Activated naive CD8-positive, alpha-beta T cell treated with anti-CD3 and anti-CD28 coated beads for 36 hours (primary cell): ENCODE measurements at places on chromosomes 5 and 9. TPM values are rescaled to one million over a fixed set of nuclear protein-coding genes. Genes with fewer than 3 reads are reported as not detected.

Gene TRMO
- total RNA-seq = 17.7 TPM

- no peak for DNase-seq
- H3K4me1 ChIP-seq = no peaks in the 10 kb centered on the region
- peaks cover 9% of the 10 kb centered on the region for H3K27me3 ChIP-seq
- no peak overlapping the region for H3K4me3 ChIP-seq
- H3K36me3 ChIP-seq = no peaks in the 10 kb centered on the region
These were observed 18.8 kb downstream of the COL5A1 start for GRCh38 chr9:134660407-134660806.

DNA sequence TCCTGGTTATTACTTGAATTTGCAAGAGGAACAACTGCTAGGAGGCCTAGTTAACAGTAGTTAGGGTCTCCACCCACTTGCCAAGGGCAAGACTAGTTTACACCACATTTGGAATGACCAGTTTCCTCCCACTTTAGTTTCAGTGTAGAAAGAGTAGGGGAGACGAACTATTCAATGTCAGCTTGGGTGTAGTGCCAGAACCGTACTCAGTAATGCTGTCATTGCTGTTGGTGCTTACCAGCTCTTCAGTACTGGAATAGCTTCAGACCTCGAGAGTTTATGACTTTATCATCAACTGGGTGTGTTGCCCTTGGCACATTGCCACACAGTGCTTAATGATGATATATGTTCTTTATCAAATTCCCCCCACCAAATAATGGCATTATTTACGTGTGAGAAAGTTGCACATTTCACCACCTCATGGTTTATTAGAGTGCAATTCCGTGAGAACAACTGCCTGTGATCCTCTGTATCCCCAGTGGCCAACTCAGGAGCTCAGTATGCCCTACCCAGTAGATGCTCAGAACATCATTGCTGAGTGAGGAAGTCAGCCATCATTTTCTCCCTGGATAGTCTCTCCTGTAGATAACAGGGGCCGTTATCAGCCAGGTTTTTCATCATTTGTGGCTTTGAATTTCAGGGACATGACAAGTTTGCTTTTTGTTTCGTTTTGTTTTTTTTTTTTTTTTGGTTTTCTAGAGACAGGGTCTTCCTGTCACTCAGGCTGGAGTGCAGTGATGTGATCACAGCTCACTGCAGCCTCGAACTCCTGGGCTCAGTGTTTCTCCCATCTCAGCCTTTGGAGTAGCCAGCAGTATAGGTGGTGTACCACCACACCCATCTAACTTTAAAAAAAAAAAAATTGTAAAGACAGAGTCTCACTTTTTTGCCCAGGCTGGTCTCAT is 67.3 kb downstream of the DOCK8 start:
- peak overlapping the region; percentile 68 for H3K4me3 ChIP-seq
- no peaks in the 10 kb centered on the region for H3K27me3 ChIP-seq
- peak overlapping the region; percentile 90 for H3K27ac ChIP-seq
- H3K4me1 ChIP-seq = peaks cover 52% of the 10 kb centered on the region

Gene PCDHB1
- not detected for total RNA-seq

GRCh38 chr5:44645502-44645901 is 163.2 kb upstream of the MRPS30 start:
- no peak overlapping the region for H3K4me3 ChIP-seq
- no peaks in the 10 kb centered on the region for H3K27me3 ChIP-seq
- H3K36me3 ChIP-seq = no peaks in the 10 kb centered on the region
- no peak for DNase-seq
- H3K27ac ChIP-seq = no peak overlapping the region

Gene FBN2
- not detected for total RNA-seq

- no peak for DNase-seq
- H3K27ac ChIP-seq = no peak overlapping the region
- no peak overlapping the region for H3K4me3 ChIP-seq
These were observed 465.0 kb downstream of the EBF1 start for GRCh38 chr5:158634714-158635113.

GRCh38 chr5:522116-522515 is 2.1 kb downstream of the SLC9A3 start:
- no peak for DNase-seq
- H3K27ac ChIP-seq = no peak overlapping the region
- H3K36me3 ChIP-seq = no peaks in the 10 kb centered on the region
- peaks cover 65% of the 10 kb centered on the region for H3K27me3 ChIP-seq
- no peak overlapping the region for H3K4me3 ChIP-seq

GRCh38 chr5:13946111-13946510 is 1.6 kb upstream of the DNAH5 start:
- no peaks in the 10 kb centered on the region for H3K4me1 ChIP-seq
- H3K36me3 ChIP-seq = no peaks in the 10 kb centered on the region
- DNase-seq = no peak
- no peak overlapping the region for H3K4me3 ChIP-seq
- H3K27ac ChIP-seq = no peak overlapping the region

DNA sequence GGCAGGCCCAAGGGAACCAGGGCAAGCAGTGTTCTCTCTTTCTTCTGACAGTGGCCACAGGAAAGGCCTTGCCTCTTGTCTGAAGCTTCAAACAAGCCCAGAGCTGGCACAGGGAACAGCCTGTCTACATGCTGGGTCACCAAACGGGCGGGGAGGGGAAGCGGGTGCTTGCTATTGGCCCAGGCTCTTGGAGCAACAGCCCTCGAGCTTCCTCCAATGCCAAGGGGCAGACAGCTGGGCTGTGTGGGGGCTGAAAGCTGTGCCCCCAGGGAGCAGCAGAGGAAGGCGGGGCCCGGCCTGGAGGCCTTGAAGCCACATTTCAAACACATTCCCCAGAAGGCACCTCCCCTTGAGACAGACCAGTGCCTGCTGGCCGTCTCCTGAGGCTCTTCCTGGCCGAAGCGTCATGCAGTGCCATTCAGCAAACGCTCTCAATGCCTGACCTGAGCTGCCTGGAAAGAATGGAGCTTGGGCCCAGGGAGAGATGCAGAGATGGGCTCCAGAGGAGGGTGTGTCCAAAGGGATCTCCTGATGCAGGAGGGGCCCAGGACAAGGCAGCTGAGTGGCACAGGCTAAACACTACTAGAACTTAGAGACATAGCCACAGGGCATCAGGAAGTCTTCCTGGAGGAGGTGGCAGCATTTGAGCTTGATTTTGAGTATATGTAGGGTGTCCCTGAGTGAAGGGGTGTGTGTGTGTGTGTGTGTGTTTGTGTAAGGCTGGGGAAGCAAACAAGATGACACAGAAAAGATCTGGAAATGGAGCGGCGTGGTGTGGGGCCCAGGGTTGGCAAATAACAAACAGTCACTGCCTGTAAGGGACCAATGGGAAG is 2.5 kb downstream of the FIBCD1 start:
- peaks cover 82% of the 10 kb centered on the region for H3K27me3 ChIP-seq
- peaks cover 5% of the 10 kb centered on the region for H3K4me1 ChIP-seq
- H3K27ac ChIP-seq = no peak overlapping the region
- no peak overlapping the region for H3K4me3 ChIP-seq
- no peaks in the 10 kb centered on the region for H3K36me3 ChIP-seq

- no peak overlapping the region for H3K27ac ChIP-seq
- no peak overlapping the region for H3K4me3 ChIP-seq
- peaks cover 13% of the 10 kb centered on the region for H3K4me1 ChIP-seq
- H3K27me3 ChIP-seq = no peaks in the 10 kb centered on the region
- no peak for DNase-seq
These were observed 161.3 kb downstream of the HACD4 start for GRCh38 chr9:20870115-20870514.

GRCh38 chr9:119333507-119334229 is 35.6 kb downstream of the BRINP1 start:
- no peak overlapping the region for H3K4me3 ChIP-seq
- no peaks in the 10 kb centered on the region for H3K27me3 ChIP-seq
- no peak overlapping the region for H3K27ac ChIP-seq
- no peaks in the 10 kb centered on the region for H3K4me1 ChIP-seq
- DNase-seq = no peak
- H3K36me3 ChIP-seq = no peaks in the 10 kb centered on the region

- peak; percentile 24 for DNase-seq
- H3K27me3 ChIP-seq = peaks cover 23% of the 10 kb centered on the region
- H3K4me3 ChIP-seq = no peak within 1 kb of the TSS
- H3K27ac ChIP-seq = no peak within 1 kb of the TSS
These were observed at the start of gene PFN3 for GRCh38 chr5:177399997-177400868. TSS of gene PFN3 (minus strand) at chr5:177400661. CDS start at chr5:177400576, 85 bp downstream.

DNA sequence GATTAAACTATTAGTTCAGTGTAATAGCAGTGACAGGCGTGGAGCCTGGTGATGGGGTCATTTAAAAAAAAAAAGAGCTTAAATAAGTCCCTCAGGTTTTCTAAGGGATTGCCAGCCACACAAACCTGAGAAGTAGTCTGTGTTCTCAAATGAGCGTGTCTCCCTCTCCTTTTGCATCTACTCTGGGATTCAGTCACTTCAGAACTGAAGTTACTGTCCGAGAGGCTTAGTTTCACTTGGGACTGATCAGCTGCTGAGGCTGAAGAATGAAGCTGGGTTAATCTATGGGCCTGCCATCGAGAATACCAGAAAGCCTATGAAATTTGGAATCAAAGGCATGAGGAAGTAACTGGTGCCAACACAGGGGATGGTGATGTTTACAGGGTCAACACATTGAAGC is 310.1 kb downstream of the ADAMTS6 start:
- no peak overlapping the region for H3K4me3 ChIP-seq
- no peaks in the 10 kb centered on the region for H3K27me3 ChIP-seq

- H3K36me3 ChIP-seq = no peaks in the 10 kb centered on the region
- no peak overlapping the region for H3K4me3 ChIP-seq
- no peak overlapping the region for H3K27ac ChIP-seq
These were observed 25.4 kb downstream of the EPB41L4B start for GRCh38 chr9:109295221-109296130.

Gene PCDHGB1
- not detected for total RNA-seq

DNA sequence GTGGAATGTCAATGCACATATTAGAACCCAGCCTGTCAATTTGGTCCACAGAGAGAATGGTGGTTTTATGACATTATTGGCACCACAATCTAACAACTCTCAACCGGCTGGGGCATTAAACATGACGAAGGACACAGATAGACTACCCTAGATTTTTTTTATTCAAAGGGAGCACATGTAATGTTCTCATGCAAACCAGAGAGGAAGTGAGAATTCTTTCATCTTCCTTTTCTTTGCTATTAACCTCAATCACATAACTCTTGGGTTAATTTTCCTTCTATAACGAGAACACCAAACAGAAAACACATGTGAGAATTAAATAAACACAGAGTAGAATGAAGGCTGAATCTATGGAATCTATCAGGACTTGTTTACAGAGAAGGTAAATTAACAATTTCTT is 94.9 kb upstream of the TNC start:
- DNase-seq = no peak
- no peaks in the 10 kb centered on the region for H3K4me1 ChIP-seq
- H3K36me3 ChIP-seq = no peaks in the 10 kb centered on the region
- H3K27me3 ChIP-seq = peaks cover 68% of the 10 kb centered on the region

DNA sequence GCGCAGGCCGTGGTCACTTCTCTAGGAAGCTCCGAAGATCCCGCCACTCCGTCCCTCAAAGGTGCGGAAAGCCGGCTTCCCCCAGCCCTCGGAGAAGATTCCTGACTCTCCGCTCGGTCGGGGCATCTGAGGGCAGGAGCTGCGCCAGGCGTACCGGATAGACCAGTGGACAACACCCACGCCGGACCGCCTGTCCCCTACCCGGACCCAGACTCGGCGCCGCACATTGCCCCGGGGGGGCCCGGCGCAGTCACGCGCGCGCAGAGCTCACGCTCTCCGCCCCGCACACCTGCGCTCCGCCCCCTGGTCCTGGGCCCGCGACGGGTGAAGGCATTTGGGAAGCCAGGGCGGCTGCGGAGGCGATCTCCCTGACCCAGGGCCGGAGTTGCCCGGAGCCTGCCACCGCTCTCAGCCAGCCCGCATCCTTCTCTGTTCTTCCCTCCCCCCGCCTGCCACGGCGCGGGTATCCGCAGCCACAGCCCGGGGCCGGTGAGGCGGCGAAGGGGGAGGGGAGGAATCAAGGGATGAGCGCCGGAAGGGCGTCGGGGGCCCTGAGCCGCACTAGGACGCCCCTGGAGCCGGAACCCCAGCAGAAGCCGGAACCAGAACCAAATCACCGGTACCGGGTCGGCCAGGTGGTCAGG is 448 bp downstream of the RELL2 start:
- peak overlapping the region; percentile 97 for H3K4me3 ChIP-seq
- peak overlapping the region; percentile 95 for H3K27ac ChIP-seq
- DNase-seq = peak; percentile 66

Gene IRX4
- not detected for total RNA-seq

DNA sequence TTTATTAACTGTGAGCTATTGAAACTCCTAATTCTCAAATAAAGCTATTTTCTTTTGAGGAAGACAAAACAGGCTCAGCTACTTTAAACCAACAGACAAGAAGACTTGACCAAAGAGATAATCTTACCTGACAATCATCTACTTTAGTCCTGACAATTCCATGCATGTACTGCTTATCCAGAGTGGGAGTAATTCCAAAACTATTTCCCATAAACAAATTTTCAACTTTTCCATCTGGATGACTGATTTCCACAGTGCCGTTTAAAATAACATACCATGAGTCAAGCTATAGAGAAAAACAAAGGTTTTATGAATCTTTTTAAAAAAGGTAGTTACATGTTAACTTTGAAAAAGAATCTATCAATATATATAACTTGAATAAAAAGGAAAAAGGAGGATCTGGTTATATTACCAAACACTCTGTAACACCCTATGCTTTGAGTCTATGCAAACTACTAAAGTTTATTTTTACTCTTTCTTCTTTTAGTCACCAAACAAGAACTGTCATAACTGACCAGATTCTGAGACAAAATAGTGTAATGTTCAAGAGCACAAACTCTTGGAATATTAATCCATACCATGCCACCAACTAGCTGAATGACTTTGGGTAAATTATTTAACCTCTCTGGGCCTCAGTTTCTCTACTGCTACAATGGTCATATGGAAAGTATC is 129.7 kb downstream of the RAPGEF6 start:
- no peaks in the 10 kb centered on the region for H3K27me3 ChIP-seq
- peaks cover 35% of the 10 kb centered on the region for H3K36me3 ChIP-seq
- no peak overlapping the region for H3K4me3 ChIP-seq
- DNase-seq = no peak
- H3K27ac ChIP-seq = no peak overlapping the region

DNA sequence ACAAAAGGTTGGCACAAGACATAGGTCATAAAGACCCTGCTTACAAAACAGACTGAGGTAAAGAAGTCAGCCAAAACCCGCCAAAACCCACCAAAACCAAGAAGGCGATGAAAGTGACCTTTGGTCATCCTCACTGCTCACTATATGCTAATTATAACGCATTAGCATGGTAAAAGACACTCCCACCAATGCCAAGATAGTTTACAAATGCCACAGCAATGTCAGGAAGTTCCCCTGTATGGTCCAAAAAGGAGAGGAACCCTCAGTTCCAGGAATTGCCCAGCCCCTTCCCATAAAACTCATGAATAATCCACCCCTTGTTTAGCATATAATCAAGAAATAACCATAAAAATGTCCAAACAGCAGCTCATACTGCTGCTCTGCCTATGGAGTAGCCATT is 27.7 kb downstream of the MLLT3 start:
- no peak for DNase-seq
- peaks cover 44% of the 10 kb centered on the region for H3K4me1 ChIP-seq
- H3K4me3 ChIP-seq = no peak overlapping the region
- peaks cover 40% of the 10 kb centered on the region for H3K36me3 ChIP-seq

- H3K27ac ChIP-seq = no peak overlapping the region
- no peak for DNase-seq
- no peaks in the 10 kb centered on the region for H3K36me3 ChIP-seq
- no peaks in the 10 kb centered on the region for H3K4me1 ChIP-seq
- no peak overlapping the region for H3K4me3 ChIP-seq
These were observed 305.0 kb downstream of the MRPS30 start for GRCh38 chr5:45113726-45114125.

Gene ZBTB26
- 5.2 TPM for total RNA-seq

Gene FBXO10
- 1.9 TPM for total RNA-seq

- H3K27ac ChIP-seq = no peak overlapping the region
- H3K4me3 ChIP-seq = no peak overlapping the region
- H3K4me1 ChIP-seq = peaks cover 6% of the 10 kb centered on the region
- H3K36me3 ChIP-seq = no peaks in the 10 kb centered on the region
- H3K27me3 ChIP-seq = peaks cover 4% of the 10 kb centered on the region
- no peak for DNase-seq
These were observed 19.9 kb downstream of the ENHO start for GRCh38 chr9:34502891-34503290.

Gene ENTPD2
- not detected for total RNA-seq
